ENCODE measurements at places on chromosomes 2 and 18.

DNA sequence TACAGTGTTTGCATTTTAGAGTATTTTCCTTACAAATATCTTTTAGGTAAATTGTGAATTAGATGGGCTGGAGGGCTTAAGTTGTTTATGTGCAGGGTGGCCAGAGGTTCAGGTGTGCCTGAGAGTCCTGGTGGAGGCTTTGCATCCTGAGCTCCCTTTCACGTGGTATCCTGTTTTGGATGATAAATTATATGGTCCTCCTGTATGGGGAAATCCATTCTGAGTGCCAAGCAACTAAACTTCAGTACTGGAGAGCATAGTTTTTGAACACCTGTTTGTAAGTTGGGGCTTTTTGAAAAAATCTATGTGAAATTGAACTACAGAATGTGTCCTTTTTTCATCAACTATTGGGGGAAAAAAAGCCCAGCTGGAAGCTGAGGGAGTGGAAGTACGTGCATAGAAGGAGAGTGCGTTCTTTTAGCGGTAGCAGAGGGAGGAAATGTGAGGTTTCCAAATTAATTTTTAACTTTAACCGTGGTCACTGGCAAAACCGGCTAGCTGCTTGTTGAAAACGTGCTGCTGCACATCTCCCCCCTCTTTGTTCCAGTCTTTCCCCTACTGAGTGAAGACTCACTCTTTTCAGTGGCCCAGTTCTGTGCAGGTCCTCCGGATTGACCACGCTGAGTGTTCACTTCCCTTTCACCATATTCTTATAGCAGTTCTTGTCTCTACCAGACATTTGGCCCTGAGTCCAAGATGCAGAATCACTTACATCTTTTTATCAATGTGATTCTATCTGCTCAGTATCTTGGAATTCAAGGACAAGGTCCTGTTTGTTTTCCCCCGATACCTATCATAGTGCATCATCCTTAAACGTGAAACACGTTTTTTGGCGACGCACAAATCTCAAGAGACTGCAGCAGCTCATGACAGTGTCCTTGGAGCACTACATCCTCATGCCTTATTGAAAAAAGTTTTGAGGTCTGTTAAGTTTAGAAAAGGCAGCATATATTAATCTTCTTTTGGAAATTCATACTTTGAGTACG lies 15.3 kb downstream of the CNOT11 start:
- no peak for DNase-seq

GRCh38 chr2:6074089-6074643 lies 382.0 kb downstream of the SOX11 start:
- no peak for DNase-seq

- DNase-seq: no peak
Observed at GRCh38 chr2:238397356-238397755, 29.4 kb upstream of the ASB1 start.

GRCh38 chr18:8932866-8933265 lies 169.6 kb upstream of the NDUFV2 start:
- DNase-seq: no peak

GRCh38 chr18:79396431-79397246 lies 909 bp downstream of the NFATC1 start:
- peak; percentile 32 for DNase-seq

DNA sequence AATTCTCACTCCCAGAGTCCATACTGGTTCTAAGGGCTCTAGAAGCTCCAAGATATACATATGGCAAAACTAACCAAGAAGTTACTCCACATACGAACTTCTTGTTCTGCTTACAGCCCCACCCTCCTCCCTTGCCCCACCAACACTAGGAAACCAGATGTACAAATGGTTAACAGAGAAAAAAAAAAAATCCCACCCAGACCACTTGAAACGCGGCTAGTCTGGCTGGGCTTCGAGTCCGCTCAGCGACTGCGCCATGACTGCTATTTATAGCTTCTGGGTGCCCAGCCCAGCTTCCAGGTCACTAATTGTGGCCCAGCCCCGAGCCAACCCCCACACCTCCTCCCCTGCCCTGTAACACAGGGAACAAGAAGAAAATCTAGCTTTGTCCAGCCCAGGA lies 47.0 kb upstream of the IHH start:
- no peak for DNase-seq

DNA sequence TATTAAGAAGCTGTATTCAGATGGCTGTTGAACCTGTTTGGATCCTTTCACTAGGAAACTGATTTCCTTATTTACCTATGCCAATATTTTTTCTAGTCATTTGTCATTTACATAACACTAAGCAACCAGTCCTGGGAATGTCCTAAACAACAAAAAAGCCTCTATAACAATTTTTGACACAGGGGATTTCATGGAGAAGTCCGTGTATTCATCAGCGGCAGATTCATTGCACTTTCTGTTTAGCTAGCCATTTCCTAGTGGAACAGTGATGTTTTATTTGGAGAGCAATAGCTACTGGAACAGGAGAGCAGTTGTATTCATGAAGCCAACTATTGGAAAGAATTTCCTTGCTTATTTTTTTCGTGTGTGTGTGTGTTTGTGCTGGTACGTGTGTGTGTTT lies 604.3 kb upstream of the POU3F3 start:
- no peak for DNase-seq

DNA sequence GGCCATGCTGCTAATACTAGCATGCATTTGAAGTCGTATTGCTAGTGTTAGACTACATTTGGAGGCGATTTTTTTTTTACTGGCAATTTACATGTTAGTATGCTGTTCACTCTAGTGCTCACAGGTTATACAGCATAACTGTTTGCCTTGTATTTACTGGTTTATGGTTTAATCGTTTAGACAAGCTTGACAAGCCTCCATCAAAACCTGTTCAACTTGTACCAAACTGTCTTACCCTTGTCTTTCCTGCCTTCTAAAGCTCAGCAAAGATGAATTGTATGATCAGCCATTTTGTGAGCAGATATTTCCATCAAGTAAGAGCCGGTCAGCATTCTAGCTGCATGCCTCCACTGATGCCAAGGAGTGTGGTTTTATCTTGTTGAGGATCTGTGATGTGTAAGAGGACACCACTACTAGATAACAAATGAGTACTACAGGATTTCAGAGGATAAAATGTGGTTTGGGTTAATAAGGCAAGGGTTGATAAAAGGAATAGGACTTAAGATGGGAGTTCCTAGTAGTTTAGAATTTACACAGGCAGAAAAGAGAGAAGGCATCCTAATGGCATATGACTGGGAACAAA lies 68.4 kb upstream of the ITM2C start:
- DNase-seq: peak; percentile 73

GRCh38 chr2:163207693-163208370 lies 369.3 kb upstream of the KCNH7 start:
- DNase-seq: no peak

DNA sequence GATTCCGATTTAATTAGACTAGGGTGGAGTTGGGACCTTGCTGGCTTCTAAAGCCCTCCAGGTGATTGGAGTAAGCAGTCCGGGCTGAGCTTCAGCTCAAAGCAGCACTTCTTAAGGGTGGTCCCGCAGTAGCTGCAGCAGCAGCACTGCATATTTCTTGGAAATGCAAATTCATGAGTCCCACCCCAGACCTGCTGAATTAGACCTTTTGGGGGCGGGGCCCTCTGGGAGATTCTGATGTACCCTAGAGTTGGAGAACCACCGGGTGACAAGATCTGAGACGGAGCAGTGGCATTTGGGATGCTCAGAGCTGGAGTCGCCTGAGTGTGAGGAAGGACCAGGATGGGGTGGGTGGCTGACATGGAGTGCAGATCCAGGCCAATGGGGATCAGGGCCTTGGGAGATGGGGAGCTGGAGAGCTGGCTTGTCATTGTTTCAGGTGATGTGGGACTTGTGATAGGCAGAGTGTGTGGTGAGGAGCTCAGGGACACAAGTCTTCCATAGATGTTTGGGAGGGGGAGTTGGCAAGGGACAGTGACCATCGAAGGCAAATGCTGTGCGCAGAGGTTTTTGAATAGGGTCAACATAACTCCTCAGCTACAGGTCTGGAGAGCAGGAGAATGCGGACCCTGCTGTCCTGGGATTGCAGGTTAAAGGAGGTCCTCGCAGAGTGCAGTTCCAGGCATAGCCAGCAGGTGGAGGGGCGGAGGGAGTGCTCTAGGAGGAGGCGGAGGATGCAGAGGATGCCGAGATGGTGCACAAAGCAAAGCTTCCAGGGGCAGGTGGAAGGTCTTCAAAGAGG lies 130.9 kb upstream of the RAB12 start:
- peak; percentile 44 for DNase-seq

- peak; percentile 41 for DNase-seq
Observed at GRCh38 chr2:174145827-174146226, 102.5 kb downstream of the OLA1 start.

DNA sequence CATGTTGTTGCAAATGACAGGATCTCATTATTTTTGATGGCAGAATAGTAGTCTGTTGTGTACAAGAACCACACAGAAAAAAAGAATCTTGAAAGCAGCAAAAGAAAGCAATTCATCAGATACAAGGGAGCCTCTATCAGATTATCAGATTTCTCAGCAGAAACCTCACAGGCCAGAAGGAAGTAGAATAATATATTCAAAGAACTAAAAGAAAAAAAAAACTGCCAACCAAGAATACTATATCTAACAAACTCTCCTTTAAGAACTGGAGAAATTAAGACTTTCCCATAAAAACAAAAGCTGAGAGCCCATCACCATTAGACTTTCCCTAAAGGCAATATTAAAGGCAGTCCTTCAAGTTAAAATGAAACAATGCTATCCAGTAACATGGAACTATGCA lies 15.4 kb downstream of the SULT1C4 start:
- no peak for DNase-seq

- peak; percentile 53 for DNase-seq
Observed at GRCh38 chr2:67876176-67876575, 186.6 kb downstream of the C1D start.

DNA sequence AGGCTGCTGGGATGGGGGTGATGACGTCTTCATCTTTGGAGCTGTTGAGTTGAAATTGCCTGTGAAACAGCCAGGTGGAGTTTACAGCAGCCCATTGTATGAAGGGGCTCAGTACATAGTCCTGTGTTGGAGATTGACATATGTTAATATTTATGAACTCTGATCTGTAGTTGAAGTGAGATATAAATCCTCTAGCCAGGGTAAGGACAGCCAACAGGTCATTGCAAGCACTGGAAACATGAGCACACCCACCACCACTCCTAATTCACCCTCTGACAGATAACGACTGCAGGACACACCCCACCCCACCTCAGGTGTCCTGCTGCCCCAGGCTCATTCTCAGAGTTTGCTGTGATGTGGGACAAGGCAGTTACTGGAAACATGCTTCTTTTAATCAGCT lies 112.4 kb upstream of the TRIB2 start:
- DNase-seq: no peak

DNA sequence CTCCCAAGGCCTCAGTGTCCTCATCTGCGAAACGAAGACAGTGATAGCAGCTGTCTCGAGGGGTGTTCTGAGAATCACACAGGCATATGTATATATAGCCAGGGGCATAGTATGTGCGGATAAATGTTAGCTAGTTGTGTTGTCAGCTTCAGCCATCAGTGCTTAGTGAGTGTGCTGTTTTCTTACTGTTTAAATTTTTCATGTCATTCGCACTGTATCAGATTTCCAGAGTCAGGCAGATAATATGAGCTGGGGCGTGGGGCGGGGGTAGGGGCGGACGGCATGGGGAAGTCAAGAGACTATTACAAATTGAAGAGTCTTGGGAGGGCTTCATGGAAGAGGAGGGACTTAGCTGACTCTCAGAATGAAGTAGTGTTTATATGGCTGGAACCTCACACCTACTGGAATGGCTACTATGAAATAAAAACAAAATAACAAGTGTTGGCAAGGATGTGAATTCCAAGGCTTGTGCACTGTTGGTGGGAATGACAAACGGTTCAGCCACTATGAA lies 7.0 kb downstream of the TRAPPC12 start:
- DNase-seq: no peak

DNA sequence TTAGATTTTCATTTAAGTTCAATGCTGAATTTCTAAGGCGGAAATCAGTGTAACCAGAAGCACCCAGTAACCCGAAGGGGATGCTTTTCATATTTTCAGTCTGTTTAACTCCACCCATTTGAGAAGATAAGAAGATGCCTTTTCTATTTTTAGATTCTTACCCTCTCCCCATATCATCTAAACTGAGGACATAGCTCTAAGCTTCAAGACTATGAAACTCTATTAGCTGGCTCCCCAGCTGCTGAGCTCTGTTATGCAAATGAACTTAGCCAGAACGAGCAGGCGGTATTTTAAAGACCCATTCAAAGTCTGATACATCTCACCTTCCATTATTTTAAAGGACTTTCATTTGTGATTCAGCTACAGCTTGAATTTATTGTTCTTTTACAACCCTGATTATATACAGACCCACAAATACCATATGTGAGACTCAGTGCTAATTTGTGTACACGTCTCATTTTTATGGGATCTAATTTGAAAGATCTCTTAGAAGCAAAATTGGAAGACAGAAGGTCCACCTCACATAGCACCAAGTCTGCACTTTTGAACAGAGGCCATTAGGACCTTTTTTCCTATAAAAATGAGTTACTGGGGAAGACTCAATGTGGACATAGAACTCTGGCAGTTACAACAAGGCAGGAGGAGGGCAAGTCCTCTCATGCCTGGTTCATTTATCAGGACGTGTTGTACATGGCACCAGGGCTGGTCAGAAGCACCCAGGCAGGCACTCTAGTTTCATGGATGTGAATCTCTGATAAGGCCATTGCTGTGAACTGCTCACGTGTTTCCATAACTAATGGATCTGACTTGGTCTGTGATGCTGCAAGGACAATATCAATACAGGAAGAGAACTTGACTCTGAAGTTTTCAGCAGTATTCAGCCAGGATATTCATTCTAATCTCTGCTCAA lies 16.3 kb downstream of the CDC42EP3 start:
- DNase-seq: no peak

- DNase-seq: no peak
Observed at GRCh38 chr18:3391704-3392466, 58.1 kb upstream of the TGIF1 start.

- DNase-seq: no peak
Observed at GRCh38 chr2:138016351-138017087, 52.2 kb downstream of the HNMT start.

- no peak for DNase-seq
Observed at GRCh38 chr2:175889701-175890302, 112.3 kb downstream of the LNPK start.

DNA sequence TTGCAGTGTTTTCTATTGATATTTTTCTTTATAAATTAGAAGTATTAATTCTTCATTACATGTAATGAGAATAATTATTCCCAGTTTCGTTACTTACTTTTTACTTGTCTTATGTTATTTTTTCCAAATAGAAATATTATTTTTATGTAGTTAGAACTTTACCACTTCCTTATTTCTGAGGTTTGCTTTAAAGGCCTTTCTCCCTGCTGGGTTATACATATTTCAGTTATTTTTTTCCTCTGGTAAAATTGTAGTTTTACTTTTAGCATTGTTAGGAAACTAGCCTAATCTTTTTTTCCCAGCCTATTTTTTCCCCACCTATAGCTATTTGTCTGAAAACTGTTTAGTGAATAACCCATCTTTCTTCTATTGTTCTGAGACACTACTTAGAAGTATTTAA lies 17.1 kb downstream of the RNF144A start:
- no peak for DNase-seq

DNA sequence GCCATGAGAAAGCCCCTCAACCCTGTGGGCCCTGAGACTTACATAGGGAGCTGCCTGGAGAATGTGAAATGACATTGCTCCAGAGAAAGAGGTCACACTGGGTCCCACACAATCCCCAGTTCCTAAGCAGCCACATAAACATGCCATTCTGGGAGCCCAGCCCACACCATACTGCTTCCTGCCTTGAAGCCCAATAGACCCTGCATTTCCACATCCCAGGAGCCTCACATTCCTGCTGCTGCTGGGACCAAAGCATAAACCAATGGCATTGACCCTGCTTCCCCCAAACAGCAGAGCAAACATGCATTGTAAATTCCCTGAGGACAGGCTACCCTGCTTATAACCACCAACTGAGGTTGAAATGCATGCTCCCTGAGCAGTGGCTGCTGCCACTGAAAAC lies 1117.6 kb upstream of the SLC39A10 start:
- no peak for DNase-seq

GRCh38 chr2:74072565-74072964 lies 75.1 kb downstream of the BOLA3 start:
- DNase-seq: no peak
